ENCODE measurements at places on chromosomes 4 and X.

GRCh38 chrX:64977830-64978229, 1.6 kb upstream of the ZC4H2 start:
- no peak for DNase-seq

GRCh38 chr4:74166818-74167217, 8.9 kb downstream of the MTHFD2L start:
- no peak for DNase-seq

DNA sequence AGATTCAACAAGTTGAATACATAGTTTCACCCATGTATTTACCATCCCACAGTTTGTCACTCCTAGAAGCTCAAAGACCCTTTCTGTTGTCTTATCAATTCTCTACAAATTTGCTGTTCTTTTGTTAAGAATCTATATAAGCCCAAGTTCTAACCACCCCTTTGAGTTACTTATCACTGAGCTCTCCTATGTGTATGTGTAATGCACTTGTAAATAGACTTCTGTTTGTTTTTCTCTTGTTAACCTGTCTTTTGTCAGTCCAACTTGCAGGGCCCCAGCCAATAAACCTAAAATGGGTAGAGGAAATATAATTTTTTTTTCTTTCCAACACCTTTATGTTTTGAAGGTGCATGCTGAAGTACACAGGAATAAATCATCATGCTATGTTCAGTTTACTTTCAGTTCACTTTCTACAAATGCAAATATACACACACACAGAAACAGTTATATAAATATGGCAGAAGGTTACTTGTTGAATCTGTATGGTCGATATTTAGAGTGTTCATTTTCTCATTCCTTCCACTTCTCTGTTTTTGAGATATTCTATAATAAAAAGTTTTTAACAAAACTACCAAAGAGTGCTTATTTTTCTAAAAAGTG, 22.3 kb upstream of the CLOCK start:
- no peak for DNase-seq

DNA sequence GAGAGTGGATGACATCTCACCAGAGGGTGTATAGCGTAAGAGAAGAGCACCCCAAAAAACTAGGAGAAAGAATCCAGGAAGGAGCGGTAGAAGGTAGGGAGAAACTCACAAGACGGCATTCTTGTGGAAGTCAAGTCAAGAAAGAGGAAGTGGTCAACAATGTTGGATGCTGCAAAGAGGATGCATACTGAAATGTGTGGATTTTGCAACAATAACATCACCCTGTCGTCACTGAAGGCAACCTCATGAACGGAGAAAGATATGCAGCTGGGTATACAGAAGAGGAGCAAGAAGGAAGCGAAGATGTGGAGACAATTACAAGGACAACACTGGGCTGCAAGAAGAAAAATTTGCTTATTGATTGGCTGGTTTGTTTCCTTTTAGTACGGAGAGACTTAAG, 11.4 kb upstream of the TAPT1 start:
- DNase-seq, result no peak

GRCh38 chr4:110751183-110751582, 128.3 kb upstream of the PITX2 start:
- DNase-seq, result no peak

GRCh38 chr4:4867375-4868039, 8.0 kb downstream of the MSX1 start:
- DNase-seq, result no peak

DNA sequence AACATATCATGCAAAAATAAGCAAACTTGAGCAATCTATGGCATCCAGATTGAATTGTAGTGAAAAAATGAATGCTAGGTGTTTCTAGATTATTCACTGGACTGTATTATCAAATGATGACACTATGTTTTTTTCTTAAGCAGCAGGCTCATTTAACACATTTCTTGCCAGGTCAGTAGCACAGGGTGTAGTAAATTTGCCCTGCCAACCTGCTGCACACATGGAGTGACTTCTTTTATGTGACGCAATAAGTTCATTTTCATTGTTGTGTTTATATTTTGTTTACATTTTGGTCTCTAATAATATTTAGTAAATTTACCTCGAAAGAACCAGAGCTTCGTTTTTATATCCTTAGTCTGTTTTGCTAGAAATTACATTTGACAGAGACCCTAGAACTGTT, 9.5 kb downstream of the VBP1 start:
- DNase-seq, result no peak

GRCh38 chr4:24765376-24765988, 29.9 kb upstream of the SOD3 start:
- no peak for DNase-seq

GRCh38 chrX:106952988-106953387, 32.8 kb downstream of the CLDN2 start:
- no peak for DNase-seq

DNA sequence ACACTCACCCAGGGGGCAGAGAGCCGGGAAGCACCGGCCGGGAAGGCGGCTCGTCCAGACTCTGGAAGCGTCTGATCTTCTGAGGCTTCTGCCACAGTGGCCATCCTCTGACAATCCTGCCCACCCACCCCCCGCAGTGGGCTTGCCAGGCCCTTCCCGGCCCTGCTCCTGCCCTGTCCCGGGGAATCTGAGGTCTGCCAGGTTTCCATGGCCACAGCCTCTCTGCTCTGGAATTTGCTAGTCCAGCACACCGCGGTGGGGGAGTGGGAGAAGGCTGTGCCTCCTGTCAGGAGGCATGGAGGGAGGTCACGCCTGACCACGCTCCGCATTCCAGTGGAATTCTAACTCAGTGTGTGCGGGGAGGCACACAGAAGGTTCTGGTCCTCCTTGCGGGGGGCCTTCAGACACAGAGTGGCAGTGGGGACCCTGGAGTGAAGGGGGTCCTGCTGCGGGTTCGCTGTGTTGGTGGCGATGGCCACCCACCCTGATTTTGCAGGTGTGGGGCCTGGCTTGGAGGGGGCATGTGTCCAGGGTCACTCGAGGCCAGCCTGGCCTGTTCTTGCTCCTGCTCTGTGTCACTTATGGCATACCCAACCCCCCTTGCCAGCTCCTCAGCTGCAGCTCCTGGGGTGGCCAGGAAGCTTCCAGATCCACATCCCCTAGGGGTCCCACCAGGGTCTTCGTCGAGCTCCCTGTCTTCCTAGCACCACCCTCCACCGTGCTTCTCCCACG, 55.6 kb upstream of the ADRA2C start:
- DNase-seq, result no peak

- DNase-seq, result no peak
These were observed 14.4 kb upstream of the ZNF41 start for GRCh38 chrX:47497271-47497888.

GRCh38 chr4:72473434-72473900, 95.6 kb downstream of the ADAMTS3 start:
- DNase-seq, result no peak

DNA sequence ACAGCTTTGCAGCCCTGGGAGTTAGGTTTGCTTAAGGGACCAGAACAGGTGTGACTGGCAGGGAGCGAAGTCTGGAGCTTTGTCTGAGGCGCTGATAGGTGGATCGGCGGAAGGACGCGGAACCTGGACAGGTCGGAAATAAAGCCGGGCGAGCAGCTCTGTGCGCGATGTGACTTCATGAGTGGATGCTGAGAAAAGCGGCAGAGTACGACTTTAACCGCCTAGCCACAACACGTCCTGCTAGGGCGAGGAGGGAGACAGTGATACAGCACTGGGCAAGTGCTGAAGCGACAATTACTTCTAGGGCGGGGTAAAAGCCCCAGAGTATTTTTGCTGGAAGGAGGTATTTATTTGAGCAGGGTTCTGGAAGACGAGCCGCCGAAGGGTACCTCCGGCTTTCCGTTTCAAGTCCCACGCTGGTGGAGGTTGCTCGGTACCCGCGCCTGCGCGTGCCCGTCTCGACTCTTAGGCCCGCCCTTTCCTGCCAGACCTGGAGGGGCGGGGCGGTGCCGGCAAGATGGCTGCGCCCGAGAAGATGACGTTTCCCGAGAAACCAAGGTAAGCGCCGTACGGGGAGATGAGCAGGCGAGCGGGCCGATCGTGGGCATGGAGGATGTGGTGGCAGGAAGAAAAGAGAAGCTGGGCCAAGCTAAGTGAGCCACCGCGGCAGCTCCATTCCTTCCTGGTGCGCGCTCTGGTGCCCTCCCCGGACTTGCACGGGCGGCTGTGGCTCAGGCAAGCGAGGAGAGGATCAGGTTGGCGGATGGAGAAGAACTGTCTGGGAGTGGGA, at the start of gene ZRSR2:
Gene ZRSR2 (plus strand): TSS at position 506 of the 790 bp plus-strand sequence. CDS start 12 bp downstream, at position 518.
- DNase-seq, result peak; percentile 82

GRCh38 chr4:106628586-106629267, 260.1 kb upstream of the GIMD1 start:
- no peak for DNase-seq

All from activated naive CD8-positive, alpha-beta T cell treated with anti-CD3 and anti-CD28 coated beads, Interleukin-2, amount 50 U/mL, for 24 hours (primary cell).